CD4-positive, alpha-beta T cell treated with Interleukin-4 for 4 hours (primary cell): ENCODE measurements at places on chromosomes 5 and 9.
A peak's percentile ranks its signal among the peaks of the same experiment; 100 is the strongest.

- no peak for DNase-seq
These were observed 387.9 kb upstream of the MEF2C start for GRCh38 chr5:89270901-89271300.

GRCh38 chr9:33437898-33438297 lies 9.5 kb downstream of the AQP3 start:
- DNase-seq = no peak

GRCh38 chr9:129170229-129170628 lies 7.8 kb downstream of the IER5L start:
- no peak for DNase-seq

- no peak for DNase-seq
These were observed 123.0 kb downstream of the HACD4 start for GRCh38 chr9:20908461-20908860.

DNA sequence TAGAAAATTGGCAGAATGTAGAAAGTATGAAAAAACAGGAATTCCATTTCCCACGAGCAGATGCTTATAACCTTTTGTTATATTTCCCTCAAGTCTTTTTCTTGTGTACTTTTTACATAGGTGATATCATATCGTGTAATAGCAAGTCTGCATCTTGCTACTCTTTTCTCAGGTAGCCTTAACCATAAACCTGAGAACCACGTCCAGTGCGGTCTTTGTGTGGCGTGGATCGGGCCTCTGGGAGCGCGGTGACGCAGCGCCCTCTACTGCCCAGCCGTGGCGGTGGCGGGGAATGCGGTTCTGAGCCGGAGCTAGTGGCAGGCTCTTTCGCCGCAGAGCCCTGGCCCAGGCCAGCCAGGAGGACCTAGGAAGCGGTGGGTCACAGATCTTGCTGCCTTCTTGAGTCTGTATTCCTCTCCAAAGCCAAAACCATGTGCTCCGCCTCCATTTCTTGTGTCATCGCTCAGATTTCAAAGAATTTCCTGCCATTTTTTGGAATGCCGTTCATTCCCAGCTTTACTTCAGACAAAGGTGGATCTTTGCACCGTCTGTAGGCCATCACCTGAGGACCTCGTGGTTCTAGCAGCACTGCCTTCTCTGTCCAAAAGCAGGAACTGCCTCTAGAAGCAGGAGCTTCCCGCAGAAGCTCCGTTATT lies 71.9 kb downstream of the MVB12B start:
- DNase-seq = peak; percentile 63

- DNase-seq = peak; percentile 15
These were observed 271.9 kb upstream of the ADAMTS16 start for GRCh38 chr5:4868140-4868735.

DNA sequence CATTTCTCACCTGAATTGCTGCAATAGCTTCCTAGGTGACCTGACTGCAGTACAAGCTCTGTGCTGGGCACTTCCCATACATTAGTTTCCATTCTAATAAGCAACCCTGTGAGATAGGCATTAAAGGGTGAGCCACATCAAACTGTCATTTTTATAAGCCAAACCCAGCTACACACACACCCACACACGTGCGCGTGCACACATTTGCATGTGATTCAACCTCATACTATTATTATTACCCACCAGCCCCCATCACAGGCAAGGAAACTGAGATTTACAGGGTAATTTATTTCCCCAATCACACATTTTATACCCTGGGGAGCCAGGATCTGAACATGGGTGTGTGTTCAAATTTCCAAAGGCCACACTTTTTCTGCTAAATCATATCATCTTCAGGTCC lies 93.6 kb downstream of the TTLL11 start:
- DNase-seq = no peak

- DNase-seq = no peak
These were observed 53.8 kb downstream of the RAD23B start for GRCh38 chr9:107336718-107337360.

GRCh38 chr5:17020678-17021601 lies 84.9 kb upstream of the MYO10 start:
- DNase-seq = no peak

GRCh38 chr9:127580366-127580765 lies 31.7 kb upstream of the STXBP1 start:
- no peak for DNase-seq

DNA sequence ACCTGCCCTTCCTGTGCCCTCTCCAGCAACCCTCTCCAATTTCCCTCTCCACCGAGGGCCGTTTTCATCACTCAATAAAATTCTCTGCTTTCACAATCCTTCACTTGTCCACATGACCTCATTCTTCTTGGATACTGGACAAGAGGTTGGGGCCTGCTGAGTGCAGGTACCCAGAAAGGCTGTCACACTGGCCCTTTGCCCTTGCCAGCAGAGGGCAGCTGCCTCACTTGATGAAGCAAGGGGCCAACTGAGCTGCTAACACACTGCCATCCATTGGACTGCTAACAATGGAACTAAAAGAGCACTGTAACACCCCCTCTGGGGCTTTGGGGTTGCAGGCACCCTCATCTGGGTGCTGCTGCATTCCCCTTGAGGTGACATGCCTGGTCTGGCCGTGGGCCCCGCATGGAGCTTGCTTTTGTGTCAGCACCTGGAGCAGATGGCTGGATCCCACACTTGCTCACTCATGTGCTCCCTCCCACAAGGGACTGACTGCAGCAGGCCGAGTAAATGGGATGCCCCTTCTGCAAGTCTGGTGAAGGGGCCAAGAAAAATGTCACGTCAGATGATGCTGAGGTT lies 308.1 kb upstream of the ADCY2 start:
- DNase-seq = no peak

GRCh38 chr5:23991406-23991805 lies 484.0 kb downstream of the PRDM9 start:
- DNase-seq = no peak

- DNase-seq = no peak
These were observed 209.1 kb downstream of the FAM114A2 start for GRCh38 chr5:153829510-153830065.

GRCh38 chr9:21831841-21832509 lies 29.5 kb downstream of the MTAP start:
- peak; percentile 29 for DNase-seq

GRCh38 chr9:91060520-91061343 lies 259.1 kb downstream of the SYK start:
- DNase-seq = no peak

- peak; percentile 40 for DNase-seq
These were observed 307.7 kb downstream of the ADGRV1 start for GRCh38 chr5:90866333-90866732.

DNA sequence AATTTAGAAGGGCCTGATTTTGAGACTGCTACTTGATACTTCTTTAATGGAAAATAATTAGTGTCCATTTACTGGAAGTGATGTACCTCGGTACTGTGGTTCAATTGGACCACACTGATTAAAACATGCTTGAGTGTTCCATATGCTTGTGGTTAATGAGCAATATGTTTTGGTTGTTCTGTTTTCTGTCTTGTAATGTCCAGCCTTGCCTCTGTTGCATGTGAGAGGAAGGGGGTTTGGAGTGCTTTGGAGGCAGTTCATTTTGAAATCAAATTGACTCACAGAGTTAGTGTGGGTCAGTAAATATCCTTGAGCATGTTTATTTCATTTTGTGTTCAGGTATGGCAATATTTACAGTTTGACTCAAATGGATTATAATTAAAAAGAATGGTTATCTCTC lies 334.4 kb downstream of the ARHGEF28 start:
- no peak for DNase-seq

- DNase-seq = no peak
These were observed 475 bp downstream of the DDX31 start for GRCh38 chr9:132669319-132669697.

DNA sequence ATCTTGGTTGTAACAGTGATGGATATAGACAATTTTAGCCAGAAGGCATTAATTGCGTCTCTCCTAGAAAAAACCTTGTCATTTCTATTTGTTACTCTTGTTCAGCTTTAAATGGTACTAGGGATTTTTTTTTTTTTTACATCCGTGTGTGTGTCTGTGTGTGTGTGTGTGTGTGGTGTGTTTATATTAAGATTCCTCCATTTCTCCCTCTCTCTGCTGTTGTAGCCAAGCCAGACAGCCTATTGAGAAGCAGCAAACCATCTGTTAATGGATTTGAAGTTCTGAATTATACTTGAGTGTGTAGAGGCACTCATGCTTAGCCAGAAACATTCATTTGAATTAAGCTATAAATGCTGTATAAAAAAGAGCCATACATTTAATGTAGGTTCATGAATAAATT lies 72.3 kb downstream of the SLF1 start:
- no peak for DNase-seq

DNA sequence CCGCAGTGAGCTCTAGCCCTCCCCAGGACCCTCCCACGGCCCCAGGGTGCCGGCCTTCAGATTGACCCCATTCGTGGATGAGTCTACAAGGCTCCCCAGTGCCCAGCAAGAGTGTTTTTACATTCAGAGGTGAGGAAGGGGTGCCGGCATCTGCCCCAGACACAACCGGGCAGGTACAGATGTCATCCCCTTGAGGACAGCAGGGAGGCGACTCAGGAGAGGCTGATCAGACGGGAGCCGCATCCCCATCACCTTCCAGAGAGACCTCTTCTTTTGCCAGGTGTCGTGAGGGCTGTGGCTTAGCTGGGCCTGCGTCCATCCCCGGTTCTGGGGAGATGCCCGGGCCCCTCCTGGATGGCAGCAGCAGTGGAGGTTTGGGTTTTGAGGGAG lies 4.3 kb upstream of the LRRC14B start:
- no peak for DNase-seq

- DNase-seq = no peak
These were observed 10.8 kb downstream of the C9orf50 start for GRCh38 chr9:129610213-129610472.

- DNase-seq = no peak
These were observed 291.1 kb upstream of the PRDM9 start for GRCh38 chr5:23216345-23216744.

GRCh38 chr5:97101189-97101910 lies 41.1 kb downstream of the LIX1 start:
- DNase-seq = no peak

- DNase-seq = no peak
These were observed 94.5 kb downstream of the GRIA1 start for GRCh38 chr5:153584960-153585359.

DNA sequence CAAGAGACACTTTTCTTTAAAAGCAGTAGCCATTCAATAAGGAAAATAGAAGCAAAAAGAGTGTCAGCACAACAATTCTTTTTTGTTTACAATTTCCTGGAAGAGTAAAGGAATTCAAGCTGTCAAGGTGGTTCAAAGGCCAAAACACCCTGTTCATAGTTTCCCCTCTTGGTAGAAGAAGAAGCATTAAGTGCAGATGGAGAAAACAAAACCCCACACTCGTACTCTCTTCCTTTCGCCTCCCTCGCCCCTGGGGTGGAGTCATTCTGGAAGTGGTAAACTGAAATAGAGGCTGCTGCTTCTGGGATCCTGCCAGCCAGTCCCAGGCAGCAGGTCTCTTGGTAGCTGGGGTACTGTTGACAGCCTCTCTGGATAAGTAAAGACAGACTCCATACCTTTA lies 105.0 kb downstream of the ANKRD55 start:
- no peak for DNase-seq

DNA sequence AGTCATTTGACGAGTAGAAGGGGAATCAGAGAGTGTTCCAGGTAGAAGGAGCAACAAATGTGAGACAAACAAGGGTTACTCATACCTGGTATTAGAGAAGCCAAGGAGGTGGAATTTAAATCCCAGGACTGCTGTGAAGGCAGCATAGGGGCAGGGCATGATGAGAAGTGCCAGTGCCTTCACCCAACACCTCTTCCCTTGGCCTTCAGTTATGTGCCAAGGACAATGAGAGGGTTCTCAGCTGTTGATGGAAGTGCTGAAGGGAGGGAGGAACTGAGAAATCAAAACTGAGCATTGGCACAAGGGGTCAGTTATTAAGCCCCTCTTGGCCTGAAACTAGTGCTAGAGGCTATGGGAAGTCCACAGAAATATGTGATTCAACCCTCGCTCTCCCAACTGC lies 50.3 kb downstream of the GARNL3 start:
- no peak for DNase-seq

DNA sequence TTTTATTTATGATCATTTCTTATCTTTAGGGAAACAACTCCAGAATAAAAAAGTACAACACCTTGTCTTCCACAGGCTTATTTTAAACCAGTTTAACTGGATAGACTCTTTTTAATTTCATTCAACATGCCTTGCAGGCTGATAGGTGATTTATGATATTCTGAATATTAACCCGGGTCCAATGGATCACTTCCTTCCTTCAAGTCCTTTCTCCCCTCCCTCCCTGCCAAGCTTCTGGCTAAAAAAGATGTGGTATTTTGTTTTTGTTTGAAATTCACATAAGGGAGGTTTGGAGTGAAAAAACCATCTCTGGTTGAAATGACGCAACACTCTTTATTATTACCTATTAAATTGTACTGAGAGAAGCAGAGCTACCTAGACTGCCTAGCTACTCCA lies 265.3 kb downstream of the MLLT3 start:
- DNase-seq = no peak

DNA sequence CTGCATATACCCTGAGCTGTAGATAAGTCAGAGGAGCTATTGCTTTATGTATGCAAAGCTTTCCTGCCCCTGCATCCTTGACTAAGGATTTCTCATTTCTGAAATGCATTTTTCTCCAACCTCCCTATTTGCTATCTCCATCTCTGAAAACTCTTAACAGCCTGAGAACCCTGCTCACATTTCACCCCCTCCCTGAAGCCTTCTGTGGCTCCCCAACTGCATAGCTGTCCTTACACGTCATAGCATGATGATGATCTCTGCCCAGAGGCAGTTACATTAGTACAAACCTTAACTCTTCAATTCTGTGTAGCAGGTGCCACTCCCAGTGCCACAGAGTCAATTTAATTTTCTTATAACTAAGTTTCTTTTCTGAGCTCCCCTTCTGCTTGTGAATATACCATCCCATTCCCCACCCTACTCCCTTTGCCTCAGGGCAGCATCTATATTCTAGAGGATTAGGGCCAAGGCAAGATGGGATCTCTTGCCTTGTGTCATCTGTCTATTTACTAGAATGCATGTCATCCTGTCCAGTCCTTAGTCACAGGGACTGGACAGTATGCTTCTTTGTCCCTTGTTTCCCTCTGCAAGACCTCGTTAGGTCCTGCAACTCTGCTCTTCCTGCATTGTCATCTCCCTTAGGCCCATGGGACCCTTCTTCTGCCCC lies 149.7 kb upstream of the SPRY4 start:
- DNase-seq = no peak

- no peak for DNase-seq
These were observed 33.5 kb downstream of the PRKACG start for GRCh38 chr9:68980341-68980914.

DNA sequence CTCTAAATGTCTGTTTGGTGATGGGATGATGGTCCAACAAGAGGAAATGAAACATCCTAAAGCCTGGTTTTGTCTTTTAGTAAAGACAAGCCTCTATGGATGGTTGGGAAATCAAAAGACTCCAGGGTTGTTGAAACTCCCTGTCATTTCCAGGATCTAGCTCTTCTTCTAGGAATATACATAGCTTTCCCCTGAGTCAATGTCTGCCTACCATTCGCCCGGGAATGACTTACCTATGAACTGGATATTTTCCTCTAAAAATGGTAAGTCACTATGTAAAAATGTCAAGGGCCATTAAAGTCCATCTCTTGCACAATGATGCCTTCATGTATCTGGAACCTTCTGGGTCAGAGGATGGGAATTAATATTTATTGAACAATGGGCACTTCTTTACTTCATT lies 11.1 kb upstream of the KIF12 start:
- no peak for DNase-seq
